Activated CD4-positive, alpha-beta memory T cell treated with anti-CD3 and anti-CD28 coated beads, Interleukin-2, amount 10 ng/mL, durations not matched to agents 7 days and 5 days (primary cell): ENCODE measurements at places on chromosomes 7 and 10. TPM values are rescaled to one million over a fixed set of nuclear protein-coding genes. Genes with fewer than 3 reads are reported as not detected.

- no peak for DNase-seq
Measured at GRCh38 chr7:42128703-42129102, 108.3 kb downstream of the GLI3 start.

DNA sequence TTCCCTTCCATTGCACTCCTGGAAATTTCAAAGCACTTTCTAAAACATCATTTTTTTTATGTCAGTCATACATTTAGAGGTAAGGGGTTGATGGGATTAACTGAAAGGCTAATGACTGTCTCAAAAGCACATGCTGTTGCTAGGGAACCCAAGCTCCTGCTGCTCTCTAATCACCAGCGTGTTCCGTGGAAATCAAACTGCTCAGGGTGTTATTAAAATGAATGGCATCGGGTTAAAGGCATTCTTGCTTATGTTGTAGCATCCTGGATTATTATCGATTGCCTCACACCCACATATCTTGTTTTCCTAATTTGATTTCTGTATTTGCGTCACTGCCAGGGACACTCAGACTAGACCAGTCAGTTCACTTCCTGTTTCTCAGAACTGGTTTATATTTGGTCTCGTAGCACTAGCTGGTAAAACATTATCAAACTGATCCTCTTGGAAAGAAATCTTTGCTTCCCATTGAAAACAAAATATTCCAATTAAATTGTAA is 216.5 kb upstream of the MKLN1 start:
- DNase-seq, result no peak

DNA sequence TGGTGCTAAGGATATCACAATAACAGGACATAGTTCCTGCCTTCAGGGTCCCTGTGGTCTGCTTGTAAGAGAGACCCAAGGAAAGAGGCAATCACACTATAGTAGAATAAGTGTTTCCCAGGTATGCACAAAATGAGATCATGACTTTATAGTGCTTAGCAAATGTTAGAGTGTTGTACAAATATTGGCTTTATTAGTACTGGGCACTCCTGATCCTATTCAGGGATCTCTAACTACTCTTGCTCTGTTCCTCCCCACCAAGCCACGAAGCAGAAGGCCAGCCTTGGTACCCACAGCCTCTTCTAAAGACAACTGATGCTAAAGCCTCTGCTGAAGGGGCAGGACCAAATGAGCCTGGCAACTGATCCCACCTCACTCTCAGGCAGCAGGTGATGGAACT is 75.1 kb downstream of the HERPUD2 start:
- DNase-seq, result no peak

DNA sequence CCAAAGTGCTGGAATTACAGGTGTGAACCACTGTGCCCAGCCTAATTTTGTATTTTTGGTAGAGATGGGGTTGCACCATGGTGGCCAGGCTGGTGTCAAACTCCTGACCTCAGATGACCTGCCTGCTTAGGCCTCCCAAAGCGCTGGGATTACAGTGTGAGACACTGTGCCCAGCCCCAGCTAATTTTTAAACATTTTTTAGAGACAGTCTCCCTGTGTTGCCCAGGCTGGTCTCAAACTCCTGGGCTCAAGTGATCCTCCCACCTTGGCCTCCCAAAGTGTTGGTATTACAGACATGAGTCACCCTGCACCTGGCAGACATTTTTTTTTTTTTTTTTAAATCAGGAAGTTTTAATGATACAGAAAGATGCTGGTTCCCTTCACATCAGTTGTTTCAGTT is 15.5 kb downstream of the DENND10 start:
- no peak for DNase-seq

DNA sequence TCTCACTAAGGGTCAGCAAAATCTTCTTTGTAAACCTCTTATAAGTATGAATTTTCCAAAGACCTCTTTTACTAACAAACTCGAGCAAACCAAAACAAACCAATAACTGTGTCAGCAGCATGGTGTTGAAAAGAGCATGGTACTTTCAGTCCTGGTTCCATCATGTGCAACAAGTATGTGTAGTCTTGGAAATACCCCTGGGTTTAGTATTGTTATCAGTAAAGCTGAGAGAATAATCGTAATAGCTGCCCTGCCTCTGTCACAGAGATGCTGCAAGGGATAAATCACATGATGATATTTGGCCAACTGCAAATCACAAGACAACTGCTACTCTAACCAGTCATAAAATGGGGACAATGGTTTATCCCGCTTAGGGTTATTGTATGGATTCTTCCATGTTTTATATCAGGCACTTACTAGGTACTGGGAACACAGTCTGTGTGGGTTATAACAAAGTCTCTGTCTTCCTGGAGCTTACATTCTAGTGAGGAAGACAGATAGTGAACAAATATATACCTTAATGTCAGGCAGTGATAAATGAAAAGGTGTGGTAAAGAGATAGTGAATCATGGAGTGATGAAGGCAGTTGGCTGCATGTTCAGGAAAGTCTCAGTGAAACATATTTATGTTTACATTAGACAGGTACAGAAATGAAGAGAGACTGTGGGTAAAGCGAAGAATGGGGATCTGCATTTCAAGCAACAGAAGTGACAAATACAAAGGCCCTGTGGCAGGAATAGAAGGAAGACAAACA is 60.5 kb upstream of the C10orf90 start:
- DNase-seq, result no peak

DNA sequence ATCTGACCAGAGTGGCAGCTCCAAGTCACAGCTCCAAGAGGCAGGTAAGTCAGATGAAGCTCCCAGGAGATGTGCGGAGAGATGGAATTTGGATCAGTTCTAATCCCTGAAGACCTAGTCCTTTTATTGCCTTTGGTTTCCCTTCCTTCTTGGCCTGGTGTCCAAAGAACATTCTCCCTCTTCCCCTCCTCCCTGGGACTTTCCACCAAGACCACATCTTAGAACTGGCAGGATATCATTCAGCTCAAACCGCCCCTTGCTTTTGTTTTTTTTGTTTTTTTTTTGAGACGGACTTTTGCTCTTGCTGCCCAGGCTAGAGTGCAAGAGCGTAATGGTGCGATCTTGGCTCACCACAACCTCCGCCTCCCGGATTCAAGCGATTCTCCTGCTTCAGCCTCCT is 190.8 kb downstream of the GFRA1 start:
- DNase-seq, result no peak

GRCh38 chr7:99005776-99006175 is 127.4 kb downstream of the TRRAP start:
- DNase-seq, result no peak

GRCh38 chr7:133940368-133940767 is 186.8 kb upstream of the LRGUK start:
- DNase-seq, result no peak

DNA sequence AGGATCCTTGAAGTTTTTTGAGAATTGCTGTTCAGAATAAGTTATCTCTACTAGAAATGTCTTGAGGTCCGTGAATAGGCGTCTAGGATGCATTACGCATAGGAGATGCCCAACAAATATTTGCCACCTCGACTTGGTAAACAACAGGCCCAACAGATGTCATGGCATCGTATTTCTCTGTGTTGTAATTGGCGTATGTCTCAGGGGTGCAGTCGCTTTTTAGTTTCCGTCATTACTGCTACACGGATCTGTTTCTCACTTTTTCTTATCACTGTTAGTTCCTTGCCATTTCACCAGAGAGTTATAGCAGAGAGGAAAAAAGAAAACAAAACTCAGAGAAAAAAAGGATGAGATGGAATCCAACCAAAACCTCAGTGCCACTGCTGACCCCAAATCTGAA is 73.0 kb upstream of the SFMBT2 start:
- no peak for DNase-seq

DNA sequence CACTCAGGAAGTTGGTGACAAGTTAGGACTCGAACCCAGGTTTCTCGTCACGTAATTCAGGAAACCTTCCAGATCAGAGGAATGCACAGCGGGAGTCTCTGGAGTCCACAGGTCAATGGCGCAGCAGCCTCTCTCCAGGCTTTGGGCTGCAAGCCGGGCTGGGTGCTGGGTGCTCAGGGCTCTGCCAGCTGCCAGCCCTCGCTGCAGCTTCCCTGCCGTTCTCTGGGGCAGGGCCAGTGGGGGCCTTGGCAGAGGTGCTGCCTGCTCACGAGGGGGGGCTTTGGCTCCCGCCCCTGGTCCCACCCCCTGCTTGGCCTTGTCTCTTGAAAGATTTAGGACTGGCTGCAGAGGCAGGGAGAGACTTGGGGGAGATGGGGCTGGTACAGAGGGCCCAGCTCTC is at the start of gene TACR2:
TACR2 (minus strand) TSS at position 224 of the 400 bp plus-strand sequence. CDS start 595 bp downstream, outside the sequence.
- DNase-seq, result no peak

DNA sequence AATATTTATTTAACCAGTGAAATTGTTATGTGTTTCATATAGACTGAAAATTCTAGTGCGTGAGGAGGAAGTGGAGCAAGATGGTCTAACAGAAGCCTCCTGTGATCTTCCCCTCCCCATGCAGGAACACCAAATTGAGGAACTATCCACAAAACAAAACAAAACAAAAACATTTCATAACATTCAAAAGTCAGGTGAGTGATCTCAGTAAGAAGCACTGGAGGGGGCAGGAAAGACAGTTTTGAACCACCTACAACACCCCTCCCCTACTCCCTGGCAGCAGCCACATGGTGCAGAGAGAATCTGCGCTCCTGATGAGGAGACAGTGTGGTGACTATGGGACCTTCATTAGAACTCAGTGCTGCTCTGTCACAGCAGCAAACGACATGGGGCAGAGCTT is 221.9 kb upstream of the SEMA3C start:
- no peak for DNase-seq

DNA sequence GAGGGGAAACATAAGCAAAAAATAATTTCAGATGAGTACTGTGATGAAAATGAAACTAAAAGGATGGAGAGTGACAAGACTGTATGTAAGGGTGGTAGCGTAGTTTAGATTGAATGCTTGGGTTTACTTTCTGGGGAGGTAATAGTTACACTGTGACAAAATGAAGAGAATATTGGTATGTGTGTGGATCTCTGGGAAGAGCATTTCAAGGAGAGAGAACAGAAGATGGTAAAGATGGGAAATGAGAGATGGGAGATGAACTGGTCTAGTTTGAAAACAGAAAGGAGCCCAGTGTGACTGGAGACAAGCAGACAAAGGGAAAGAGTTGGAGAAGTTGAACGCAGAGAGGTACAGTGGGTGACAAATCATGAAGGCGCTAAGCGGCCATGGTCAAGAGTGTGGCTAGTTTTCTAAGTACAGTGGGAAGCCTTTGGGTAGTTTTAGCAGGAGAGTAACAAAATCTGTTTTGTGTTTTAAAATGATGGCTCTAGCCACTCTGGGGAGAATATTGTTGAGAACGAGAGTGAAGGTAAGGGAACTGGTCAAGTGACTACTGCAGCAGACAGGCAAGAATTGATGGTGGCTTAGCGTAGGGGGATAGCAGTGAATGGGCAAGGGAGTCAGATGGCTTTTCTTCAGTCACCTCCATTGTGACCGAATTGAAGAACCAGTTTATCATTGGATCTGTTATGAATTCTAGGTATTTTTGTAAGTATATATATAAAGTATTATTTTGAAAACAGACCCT is 22.6 kb downstream of the PALS2 start:
- DNase-seq, result no peak

- DNase-seq, result no peak
Measured at GRCh38 chr10:120969219-120969645, 118.1 kb downstream of the WDR11 start.

- no peak for DNase-seq
Measured at GRCh38 chr10:5297996-5298395, 66.8 kb upstream of the UCN3 start.

GRCh38 chr10:972763-973162 is 15.5 kb upstream of the GTPBP4 start:
- DNase-seq, result no peak

GRCh38 chr7:121276313-121276712 is 52.5 kb upstream of the WNT16 start:
- no peak for DNase-seq

- no peak for DNase-seq
Measured at GRCh38 chr10:129023082-129023481, 444.0 kb upstream of the MGMT start.

DNA sequence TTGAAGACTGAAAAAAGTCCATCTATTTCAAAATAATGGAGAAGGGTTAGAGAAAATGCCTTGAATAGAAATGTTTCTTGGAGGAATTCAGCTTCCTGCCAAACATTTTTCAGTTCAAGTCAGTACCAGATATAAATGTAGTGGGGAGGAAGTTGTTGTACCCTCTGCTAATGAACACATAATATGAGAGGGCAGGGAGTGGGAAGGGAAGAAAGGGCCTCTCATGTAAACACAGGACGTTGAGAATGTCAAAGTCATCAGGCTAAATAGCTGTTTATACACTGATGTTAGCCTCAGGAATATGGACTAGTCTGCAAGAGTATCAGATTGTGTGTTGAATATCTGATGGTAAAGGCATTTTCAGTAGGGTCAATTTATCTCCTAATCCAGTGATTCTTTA is 37.0 kb downstream of the GPR37 start:
- no peak for DNase-seq

DNA sequence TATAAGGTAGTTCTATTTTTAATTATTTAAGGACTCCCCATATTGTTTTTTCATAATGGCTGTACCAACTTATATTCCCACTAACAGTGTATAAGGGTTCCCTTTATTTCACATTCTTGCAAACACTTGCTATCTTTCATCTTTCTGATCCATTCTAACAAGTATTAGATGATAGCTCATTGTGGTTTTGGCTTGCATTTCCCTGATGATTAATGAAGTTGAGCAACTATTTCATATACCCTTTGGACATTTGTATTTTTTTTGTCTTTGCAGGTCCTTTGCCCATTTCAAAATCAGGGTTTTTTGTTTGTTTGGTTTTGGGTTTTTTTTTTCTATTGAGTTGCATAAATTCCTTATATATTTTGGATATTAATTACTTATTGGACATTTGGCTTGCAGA is 107.2 kb downstream of the EPC1 start:
- DNase-seq, result no peak

- DNase-seq, result no peak
Measured at GRCh38 chr7:42868480-42868879, 43.4 kb downstream of the C7orf25 start.

The CHRM2 gene
- total RNA-seq, result not detected

The GDF2 gene
- total RNA-seq, result not detected

The RNF133 gene
- not detected for total RNA-seq

The CALY gene
- total RNA-seq, result not detected

The SMNDC1 gene
- total RNA-seq, result 40.8 TPM

The IFIT1 gene
- total RNA-seq, result 71.6 TPM

The POU6F2 gene
- not detected for total RNA-seq

The DLG5 gene
- total RNA-seq, result 9.6 TPM

The CPVL gene
- 1.8 TPM for total RNA-seq

The MRC1 gene
- not detected for total RNA-seq

The GBF1 gene
- total RNA-seq, result 43.1 TPM

The ARHGEF35 gene
- total RNA-seq, result 6.2 TPM

The STEAP4 gene
- not detected for total RNA-seq

The DPYSL4 gene
- 5.4 TPM for total RNA-seq

The SLK gene
- 36.3 TPM for total RNA-seq
